ENCODE measurements at places on chromosomes 7 and 10.

DNA sequence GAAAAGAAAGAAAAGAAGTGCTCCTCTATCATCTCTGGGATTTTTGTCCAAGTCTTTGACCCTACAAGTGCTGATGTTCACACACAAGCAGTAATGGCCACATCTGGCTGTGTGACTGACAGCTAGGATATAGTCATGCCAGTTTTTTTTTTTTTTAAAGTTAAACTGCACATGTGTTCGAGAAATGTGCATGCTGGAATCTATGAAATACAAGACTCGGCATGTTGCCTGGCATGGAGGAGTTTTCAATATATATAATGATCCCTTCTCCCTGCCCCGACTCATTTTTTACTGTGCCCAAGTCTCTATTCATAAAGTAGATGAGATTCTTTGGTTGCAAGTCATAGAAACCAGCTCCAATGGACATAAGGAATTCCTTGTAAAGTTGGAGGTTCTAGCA is 60.4 kb upstream of the FGFR2 start:
- DNase-seq: no peak

DNA sequence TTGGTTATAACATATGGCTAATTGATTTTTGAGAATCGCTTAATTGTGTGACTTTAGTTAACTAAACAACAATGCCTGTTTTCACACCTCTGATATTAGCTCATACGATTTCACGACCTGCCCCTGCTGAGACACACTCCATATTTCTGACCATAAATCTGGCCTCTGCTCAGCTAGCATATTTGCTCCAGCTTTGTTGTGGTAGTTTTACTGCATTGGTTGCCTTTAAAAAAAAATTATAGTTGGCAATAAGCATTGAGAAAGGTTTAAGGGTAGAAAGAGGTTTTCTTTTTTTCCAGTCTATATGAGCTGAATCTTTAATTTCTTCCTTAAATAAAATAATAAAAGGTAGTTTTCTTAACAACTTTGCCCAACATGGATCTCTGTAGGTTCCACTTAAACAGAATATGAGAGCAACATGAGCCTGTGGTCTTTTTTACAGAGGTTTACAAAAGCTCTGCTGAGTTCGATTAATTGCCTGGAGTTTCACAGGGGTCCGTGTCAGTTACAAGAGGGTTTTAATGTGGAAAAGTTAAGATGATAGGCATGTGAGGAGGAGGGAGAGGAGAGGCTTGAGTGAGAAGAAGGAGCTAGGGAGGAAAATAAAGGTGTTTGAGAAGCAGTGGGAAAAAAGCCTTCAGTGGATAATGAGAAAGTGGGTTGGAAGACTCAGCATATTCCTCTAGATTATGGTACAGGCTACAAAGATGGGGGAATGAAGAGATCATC is 318.2 kb downstream of the CXCL12 start:
- no peak for DNase-seq

DNA sequence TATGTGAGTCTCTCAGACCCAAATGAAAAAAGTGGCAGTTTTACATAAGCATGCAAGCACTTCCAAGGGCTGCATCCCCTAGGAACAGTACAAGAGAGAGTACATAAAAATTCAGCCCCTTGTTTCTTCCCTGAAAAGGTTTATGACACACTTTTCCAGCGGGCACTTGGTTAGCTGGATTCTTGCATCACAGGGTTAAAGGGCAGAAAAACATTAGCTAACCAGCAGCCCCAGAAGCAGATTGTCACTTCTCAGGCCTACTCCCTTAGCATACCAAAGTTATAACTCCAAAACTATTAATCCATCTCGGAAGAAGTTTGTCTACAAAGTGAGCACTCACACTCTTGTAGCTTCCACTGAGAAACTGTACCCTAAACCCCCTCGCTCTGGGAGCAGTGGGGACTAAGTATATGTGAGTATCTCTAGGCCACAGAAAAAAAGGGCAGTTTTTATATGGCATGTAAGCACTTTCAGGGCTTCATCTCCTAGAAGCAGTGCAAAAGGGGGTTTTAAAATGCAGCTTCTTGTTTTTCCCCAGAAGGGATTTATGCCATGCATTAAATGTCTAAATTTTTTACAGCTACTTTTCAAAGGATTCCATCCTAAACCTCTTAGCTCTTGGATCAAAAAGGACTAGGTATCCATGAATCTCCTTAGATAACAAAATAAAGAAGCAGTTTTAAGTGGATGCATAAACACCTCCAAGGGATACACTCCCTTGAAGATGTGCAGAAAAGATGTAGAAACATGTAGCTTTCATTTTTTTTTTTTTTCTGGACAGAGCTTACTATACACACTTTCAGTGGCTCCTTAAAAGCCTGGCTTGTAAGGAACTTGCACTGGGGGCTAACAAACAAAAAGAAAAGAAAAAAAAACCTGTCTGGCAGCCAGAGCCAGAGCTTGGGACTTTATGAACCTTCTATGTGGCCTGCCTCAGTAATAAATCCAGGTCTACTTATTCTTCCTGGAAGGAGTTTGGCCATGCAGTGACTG is 956.7 kb downstream of the CCSER2 start:
- DNase-seq: no peak

GRCh38 chr10:125783957-125784356 is 8.3 kb upstream of the MMP21 start:
- DNase-seq: no peak

DNA sequence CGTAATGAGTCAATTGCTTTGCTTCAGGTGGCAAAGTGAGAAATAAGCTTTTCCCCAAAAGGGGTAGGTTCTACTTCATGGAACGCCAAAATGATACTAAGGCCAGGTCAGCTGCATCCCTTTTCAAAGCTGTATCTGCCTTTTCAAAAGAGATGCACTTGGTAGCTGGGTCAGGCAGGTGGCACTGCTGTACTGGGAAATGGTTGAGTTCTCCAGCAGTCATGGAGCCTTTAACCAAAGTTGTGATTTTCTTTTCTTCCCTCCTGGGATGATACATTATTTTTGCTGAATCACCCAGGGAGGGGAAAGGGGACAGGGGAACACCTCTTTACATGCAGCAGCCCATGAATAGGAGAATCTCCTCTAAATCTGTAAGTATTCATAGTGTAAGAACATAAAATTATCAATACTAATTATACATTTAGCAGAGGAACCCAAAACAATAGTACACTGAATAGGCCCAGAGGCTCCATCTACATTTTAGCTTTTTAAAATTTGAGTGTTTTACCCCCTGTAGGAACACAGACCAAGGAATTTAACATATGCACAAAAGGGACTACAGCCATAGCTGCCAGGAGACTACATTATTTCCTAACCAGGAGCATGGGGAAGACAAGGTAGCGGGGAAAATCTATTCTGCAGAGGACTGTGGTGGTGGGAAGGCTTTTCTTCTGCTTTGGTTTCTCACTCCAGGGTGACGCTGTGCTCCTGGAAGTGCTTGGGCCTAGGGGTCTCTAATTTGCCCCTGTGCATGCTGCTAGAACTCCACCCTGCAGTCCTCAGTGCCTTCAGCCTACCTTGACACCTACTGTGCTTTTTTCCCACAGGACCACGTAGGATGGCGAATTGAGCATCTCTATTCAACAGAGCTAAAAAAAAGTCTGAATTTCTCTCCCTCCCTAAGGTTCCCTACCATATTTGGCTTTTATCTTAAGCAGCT is 6.4 kb upstream of the GPR22 start:
- DNase-seq: no peak

DNA sequence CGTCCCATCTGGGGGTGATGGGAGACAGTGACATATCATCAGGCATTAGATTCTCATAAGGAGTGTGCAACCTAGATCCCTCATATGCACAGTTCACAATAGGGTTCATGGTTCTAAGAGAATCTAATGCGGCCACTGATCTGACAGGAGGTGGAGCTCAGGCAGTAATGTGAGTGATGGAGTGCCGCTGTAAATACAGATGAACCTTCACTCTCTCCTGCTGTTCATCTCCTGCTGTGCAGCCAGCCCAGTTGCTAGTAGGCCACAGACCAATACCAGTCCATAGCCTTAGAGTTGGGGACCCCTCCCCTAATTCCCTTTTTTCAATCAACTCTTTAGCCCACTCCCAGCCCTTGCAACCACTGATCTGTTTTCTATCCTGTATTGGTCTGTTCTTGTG is 581.1 kb upstream of the AUTS2 start:
- DNase-seq: no peak

- no peak for DNase-seq
These were observed 8.1 kb downstream of the APBB1IP start for GRCh38 chr10:26446258-26446657.

GRCh38 chr10:116195039-116195438 is 78.0 kb downstream of the GFRA1 start:
- DNase-seq: no peak

Data from cortex of kidney (tissue), 1 donor.